ENCODE measurements at places on chromosomes 7 and 10.

GRCh38 chr10:6089334-6090219 is 743 bp downstream of the RBM17 start:
- peak; percentile 53 for DNase-seq

DNA sequence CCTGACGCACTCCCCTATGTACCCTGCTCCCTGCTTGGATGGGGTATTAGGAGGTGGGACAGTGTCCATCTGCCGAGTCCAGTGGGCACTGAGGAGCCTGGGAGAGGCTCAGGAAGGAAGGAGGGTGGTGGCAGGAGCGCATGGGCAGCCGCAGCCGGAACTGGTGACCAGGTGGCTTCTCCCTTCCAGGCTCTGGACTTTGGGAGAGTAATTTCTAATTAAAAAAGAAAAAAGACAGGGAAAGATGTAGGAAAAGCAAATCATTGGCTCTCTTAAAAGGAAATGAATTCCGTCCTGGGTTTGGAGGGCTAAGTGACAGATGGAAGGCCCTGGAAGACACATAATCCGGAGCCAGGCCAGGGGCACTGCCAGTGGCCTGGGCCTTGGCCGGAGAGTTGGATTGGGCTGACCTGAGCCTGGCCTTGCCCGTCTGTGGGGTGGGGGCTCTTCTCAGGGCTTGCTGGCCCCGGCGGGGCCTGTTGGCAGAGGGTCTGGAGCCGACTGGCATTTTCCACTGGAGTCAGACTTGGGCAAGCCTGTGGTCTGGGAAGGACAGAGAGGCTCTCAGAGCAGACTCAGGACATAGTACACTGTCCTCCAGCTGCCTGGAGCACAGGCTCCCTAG is 63.0 kb downstream of the NEURL1 start:
- DNase-seq: no peak

DNA sequence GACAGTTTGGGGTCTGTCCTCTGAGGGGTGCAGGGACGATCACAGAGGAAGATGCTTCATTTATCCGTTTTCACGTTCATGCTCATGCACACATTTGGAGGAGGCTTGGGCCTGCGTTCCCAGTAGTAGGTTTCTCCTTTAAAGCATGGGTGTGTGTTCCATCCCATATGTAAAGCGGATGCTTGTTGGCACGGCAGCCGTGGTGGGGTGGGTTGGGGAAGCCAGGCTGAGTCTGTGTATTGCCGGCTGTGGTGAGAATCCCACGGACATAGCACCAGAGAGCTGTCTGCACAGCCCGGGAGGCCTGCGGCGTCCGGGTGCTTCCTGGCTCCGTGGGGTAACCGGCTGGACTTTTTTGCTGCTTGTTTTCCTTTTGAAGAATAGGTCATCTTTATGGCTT is 440 bp downstream of the JAKMIP3 start:
- no peak for DNase-seq

GRCh38 chr7:54629771-54630170 is 87.6 kb downstream of the VSTM2A start:
- no peak for DNase-seq

DNA sequence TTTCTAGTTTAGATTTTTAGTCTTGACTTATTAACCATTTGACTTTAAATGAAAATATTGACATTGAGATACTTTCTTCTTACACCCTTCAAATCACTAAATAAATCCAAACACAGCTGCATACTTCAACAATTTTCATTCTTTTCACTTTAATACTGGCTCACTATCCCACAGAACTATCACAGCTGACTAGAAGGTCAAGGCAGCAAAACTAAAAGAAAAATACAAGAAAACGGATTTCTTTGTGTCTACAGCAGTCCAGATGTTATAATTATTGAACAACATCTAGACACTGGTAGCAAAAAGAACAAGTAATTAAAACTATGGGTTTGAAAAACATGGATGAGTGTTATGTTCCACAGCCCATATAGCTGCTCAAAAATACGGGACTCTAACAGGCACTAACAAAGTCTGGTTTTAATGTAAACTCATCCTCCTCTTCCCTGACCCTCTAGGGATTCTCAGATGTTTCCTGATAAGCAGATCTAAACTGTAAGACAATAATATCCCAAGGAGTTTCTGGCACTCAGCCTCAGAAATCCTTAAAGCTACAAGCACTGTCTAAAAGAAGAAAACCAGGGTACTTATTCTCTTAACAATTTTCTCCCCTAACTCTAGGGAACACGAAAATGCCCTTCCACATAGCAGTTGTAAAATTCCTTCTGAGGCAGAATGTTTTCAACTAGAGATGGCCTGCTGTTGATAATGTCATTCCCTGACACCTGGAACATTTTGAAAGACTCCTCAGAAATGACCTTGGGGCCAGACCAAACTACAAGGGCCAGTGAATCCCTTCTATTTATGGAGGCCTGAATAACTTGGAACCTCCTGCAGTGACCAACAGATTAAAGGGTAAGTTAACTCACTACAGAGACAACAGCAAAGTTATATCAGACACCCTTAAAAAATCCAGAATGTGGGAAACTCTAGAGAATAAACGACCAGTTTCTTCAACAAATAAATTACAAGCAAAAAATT is 12.8 kb downstream of the DNMBP start:
- no peak for DNase-seq

- peak; percentile 87 for DNase-seq
Measured at GRCh38 chr7:98400542-98401340, at the start of gene BAIAP2L1. Gene BAIAP2L1, minus strand, starts transcription at chr7:98401090. Its CDS starts 238 bp downstream, at chr7:98400852.

GRCh38 chr10:133258818-133259601 is 17.7 kb downstream of the ADAM8 start:
- peak; percentile 62 for DNase-seq

DNA sequence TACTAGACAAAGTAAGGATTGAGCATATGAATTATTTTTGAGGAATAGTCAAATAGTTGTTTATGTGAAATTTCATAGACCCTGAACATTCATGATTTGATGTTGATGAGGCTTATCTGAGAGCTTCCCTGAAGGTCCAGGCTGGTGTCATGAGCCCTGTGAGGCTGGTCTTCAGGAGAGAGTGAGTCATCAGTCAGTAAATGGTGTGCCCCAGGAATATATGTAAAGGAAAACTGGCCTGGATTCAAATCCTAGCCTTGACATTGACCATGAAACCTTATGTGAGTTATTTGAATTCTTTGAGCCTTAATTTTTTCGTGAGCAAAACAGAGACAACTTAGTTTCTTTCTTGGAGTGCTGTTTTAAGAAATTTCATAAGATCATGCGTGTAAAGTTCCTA is 6.2 kb downstream of the TMEM236 start:
- no peak for DNase-seq

DNA sequence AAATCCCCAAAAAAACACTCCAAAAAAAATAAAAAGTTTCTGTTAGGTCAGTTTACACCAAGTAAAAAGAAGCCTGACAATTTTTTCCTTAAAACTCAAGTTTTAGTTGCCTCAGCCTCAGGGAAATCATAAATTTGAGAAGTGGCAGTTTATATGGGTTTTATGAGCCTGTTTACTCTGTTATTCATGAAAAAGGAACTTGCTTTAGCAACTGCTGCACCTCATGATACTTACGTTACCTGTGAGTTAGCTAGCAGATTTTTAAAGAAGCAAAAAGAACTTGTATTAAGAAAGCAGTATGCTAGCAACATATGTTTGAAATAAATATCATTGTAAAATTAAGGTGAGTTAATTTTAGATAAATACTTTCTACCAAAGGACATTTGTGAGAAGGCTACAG is 1264.5 kb upstream of the PHF14 start:
- DNase-seq: no peak

- DNase-seq: no peak
Measured at GRCh38 chr7:6532516-6532915, 18.7 kb downstream of the GRID2IP start.

DNA sequence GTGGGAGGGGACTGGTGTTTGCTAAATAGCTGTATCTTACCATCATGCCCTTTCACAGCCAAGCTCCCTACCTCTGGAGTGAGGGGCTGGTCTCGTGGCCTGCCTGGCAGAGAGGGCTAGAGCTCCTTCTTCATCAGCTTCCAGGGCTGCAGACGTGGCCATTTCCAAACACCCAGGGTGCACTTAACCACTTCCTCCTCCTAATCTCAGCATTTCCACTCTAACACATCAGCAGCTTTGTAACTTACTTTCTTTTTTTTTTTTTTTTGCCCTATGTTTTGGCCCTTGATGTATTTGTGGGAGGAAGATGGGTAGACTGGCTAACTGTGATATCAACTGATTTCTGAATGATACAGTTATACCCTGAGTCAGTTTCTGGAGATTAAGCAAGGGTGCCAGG is 27.4 kb downstream of the LRRC4 start:
- DNase-seq: no peak

DNA sequence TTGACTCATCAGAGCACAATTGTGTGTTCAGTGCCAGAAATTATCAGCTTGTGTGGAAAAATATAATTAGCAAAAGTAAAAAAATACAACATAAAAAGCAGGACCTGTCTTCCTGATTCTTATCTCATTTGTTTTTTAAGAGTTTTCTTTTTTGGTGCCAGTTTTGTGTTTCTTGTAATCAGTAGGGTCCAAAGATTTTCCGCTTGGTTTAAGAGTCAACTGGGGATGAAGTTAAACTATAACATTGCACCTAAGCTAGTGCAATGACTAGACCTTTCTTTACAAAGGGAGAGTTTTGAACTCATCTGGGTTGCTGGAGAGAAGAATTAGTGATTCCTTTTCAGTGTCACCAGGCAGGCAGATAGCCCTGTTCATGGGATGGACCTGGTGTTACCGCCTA is 113.4 kb downstream of the PLPP4 start:
- DNase-seq: no peak

DNA sequence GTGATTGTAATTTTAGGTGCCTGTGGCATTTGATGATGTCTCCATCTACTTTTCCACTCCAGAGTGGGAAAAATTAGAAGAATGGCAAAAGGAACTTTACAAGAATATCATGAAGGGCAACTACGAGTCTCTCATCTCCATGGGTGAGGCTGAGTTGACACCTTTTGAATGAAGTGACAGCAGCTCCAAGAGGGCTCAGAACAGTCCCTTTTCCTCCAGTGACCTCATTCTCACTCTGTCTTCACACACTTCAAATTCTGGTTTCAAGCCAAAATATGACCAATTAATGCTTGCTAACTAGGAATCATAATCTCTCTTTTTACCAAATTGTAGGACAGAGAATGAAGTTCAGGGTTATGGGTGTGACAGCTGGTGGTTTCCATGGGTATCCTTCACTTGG is 18.9 kb downstream of the ZNF398 start:
- DNase-seq: no peak

DNA sequence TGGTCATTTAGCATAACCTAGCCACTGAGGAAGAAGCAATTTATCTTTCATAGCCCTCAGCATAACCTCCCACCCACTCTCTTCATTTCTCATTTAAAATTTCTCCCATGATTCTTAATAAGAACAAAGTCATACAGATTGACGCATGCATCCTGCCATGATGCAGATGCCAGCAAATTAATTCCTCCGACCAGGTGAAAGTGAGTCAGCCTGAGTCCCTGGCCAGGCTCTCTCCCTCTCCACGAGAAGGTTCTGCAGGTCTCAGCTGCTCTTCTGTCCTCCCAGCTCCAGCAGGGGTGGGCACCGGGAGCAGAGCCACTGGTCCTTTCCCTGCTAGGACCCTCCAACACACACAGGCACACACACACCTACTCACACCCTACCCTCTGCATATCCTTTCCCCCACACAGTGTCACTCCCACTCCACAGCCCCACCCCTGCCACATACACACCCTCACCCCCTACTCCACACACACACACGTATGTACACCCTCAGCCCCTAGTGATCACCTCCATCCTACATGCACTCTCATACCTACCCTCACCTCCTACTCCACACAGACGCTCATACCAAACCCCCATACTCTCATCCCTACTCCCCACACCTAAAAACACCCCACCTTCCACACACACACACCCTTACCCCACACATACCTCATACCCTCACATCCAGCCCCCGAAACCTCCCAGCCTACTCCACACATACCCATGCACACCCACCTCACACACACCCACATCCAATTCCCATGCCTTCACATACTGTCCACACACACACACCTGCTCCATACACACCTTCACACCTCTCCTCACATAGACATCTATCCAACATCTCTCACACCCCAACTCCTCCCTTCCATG is 78.0 kb downstream of the FAM13C start:
- no peak for DNase-seq

DNA sequence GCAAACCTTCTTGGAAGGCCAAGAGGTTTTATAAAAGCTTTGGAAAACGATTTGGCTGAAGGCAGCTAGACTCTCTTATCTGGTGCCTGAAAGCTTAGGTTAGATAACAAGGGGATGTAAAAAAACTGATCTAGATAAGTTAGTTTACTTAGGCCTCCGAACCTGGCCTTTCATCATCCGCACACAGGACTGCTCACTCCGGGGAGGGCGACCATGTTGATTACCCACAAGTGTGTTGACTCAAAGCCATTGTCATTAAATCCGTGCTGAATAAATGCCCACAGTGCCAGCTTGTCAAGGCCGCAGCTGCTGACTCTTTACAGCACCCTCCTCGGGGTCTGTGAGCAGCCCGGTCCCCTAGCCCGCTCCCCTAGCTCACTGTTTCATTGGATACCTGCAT is 112.3 kb downstream of the ZFAND4 start:
- no peak for DNase-seq

DNA sequence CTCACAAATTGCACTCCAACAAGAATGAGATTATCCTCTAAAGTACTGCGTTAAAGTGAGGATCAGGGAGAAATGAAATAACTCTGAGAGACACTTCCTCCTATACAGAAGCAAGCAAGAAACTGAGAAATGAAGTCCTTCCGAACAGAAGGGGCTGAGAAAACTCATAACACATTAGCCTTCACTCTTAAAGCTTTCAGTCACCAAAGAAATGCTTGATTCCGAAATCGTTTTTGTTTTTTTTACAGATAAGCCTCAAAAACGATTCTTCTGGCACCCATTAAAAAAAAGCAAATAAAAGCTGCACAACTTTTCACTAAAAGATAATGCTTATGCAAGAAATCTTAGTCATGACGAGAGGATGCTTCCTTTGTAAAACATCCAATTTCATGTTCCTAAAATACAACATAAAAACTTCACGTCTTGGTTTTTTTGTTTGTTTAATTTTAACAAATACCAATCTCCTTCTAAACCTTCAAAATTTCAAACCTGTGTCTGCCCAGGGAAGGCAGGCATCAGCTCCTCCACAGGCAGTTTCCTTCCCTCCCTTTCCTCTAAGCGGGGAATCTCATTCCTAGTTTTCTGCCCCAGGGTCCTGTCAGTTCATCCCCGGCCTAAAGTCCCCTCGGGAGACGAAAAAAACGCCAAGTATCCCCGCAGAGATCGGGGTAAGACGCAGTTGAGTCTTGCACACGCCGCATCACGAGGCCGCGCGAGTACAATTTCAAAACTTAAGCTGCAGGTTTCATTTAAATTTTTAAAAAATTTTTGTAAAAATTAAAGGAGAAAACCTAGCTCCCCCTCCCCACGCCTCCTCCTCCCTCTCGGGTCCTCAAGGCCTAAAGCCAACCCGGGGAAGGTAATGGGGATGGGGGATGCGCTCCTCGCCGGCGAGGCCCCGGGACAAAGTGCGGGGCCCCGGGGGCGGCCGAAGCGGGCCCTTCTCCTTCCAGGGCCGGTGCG is 1.1 kb downstream of the BAZ1B start:
- peak; percentile 27 for DNase-seq

GRCh38 chr7:92722541-92722940 is 113.8 kb downstream of the CDK6 start:
- DNase-seq: no peak

- no peak for DNase-seq
Measured at GRCh38 chr7:103124429-103124979, 24.4 kb downstream of the NAPEPLD start.
